ENCODE measurements at places on chromosomes 2 and 18. TPM values are rescaled to one million over a fixed set of nuclear protein-coding genes. Genes with fewer than 3 reads are reported as not detected.

DNA sequence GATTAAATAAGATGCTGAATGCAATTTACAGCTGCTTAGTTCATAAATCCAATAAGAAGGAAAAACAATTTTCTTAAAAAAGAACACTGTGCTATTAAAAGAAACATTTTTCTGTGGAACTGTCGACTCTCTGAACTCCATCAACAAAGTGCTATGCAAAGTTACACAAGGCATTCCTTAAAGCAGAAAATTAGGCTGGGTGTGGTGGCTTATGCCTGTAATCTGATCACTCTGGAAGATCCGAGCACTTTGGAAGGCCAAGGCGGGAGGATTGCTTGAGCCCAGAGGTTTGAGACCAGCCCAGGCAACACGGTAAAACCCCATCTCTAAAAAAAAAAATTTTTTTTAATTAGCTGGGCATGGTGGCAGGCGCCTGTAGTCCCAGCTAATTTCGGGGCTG lies 13.0 kb downstream of the MCM6 start:
- H3K4me3 ChIP-seq: no peak overlapping the region
- H3K27ac ChIP-seq: no peak overlapping the region
- no peaks in the 10 kb centered on the region for H3K27me3 ChIP-seq

DNA sequence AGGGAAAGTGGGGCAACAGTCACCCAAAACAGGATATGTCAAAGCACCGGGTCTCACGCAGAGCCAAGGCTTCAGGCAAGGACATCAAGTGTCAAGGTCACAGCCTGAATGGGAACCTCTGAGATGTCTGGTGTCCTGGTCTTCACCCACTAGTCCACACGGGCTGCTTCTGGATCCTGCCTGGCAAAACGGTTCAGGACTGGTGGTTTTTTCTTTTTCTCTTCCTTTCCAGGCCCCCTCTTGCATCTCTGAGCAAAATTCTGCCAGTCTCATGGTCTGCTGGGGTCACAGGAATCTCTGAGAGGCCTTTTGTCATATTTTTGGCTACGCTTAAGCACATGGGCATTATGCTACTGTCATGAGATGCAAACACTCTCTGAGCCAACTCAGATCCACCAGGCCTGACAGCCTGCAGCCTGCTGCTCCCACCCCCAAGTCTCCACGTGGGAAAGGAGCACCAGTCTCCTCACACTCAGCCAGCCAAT lies 518.2 kb upstream of the ZEB2 start:
- H3K36me3 ChIP-seq: no peaks in the 10 kb centered on the region
- H3K4me3 ChIP-seq: no peak overlapping the region
- no peak overlapping the region for H3K27ac ChIP-seq

DNA sequence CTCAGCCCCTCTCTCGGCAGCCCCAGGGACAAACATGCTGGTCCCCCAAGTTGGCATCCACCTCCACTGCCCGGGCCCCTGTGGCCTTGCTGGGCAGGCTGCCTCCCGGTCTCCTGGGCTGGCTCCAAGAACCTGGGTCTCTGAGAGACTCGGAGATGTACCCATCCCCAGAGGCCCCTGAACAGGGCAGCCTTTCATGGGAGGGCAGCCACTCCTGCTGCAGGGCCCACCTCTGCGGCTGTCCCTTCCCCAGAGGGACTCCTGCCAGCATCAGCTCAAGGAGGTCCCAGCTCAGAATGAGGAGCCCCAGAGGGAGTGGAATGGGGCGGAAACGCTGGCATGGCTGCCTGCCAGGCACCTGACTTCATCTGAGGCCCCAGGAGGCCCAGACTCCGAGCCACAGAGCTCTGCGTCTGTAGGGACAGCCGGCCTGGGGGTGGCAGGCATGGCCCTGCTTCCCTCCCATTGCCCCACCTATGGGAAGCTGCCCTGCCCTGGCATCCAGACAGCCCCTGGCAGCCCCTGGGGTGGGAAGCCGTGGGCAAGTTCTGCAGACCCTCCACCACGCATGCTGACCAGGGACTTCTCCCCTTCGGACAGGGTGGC lies 857 bp upstream of the CROCC2 start:
- no peak overlapping the region for H3K27ac ChIP-seq
- no peaks in the 10 kb centered on the region for H3K27me3 ChIP-seq
- H3K36me3 ChIP-seq: no peaks in the 10 kb centered on the region
- H3K4me3 ChIP-seq: no peak overlapping the region
- H3K4me1 ChIP-seq: no peaks in the 10 kb centered on the region

GRCh38 chr2:131042148-131042775 lies 51.0 kb downstream of the FAM168B start:
- H3K4me1 ChIP-seq: no peaks in the 10 kb centered on the region
- no peak overlapping the region for H3K4me3 ChIP-seq
- no peak for DNase-seq
- H3K36me3 ChIP-seq: no peaks in the 10 kb centered on the region
- H3K27me3 ChIP-seq: peaks cover 15% of the 10 kb centered on the region
- no peak overlapping the region for H3K27ac ChIP-seq

Gene GAREM1
- total RNA-seq: 13.7 TPM

DNA sequence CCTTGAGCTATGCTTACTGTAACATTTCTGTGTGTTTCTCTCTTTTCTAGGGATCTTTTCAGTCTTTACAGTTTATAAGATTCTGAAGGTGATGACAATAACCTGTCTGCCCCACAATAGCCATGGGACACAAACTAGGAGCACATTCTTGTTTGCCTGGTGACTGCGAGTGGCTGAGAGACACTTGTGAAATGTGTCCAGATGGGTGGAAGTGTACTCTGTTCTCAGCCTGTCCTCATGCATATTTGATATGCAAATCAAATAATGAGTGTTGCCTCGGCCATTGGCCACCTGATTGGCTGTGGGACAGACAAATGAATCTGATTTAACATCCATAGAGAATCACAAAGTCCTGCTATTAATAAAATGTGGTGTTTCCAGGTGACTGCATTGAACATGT lies 246.2 kb downstream of the HNMT start:
- no peak overlapping the region for H3K4me3 ChIP-seq
- no peak overlapping the region for H3K27ac ChIP-seq
- DNase-seq: no peak
- H3K36me3 ChIP-seq: no peaks in the 10 kb centered on the region
- no peaks in the 10 kb centered on the region for H3K27me3 ChIP-seq

Gene C2orf72
- total RNA-seq: 1.3 TPM

- DNase-seq: peak; percentile 78
- H3K27ac ChIP-seq: no peak overlapping the region
- no peaks in the 10 kb centered on the region for H3K4me1 ChIP-seq
- no peaks in the 10 kb centered on the region for H3K36me3 ChIP-seq
These were observed 195.5 kb downstream of the L3MBTL4 start for GRCh38 chr18:6219116-6219717.

DNA sequence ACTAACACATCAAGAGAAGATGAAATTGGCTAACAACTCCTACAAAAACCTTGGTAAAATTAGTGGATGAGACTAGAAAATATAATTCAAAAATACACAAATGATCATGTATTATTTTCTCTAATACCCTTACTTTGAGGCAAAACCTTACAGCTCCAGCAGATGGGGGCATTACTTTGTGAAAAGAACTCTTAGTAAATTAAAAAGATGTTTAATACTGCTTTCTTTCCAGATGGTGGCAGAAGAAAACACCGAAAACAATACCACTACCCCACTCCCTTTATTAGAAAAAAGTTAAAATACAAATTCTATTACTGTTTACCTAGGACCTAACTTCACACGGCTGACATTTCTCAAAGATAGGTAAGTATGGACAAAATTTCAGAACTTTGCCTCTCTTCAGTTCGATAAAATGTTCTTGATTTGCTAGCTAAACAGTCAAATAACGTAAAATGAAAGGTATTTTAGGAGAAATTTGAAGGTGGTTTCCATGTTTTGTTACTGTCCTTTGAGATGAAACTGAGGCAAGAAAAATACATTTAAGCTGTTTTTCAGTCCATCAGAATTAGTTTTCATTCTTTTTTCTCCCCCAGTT lies 30.6 kb downstream of the ORC4 start:
- no peaks in the 10 kb centered on the region for H3K27me3 ChIP-seq
- H3K4me3 ChIP-seq: no peak overlapping the region
- DNase-seq: peak; percentile 80
- no peak overlapping the region for H3K27ac ChIP-seq
- H3K4me1 ChIP-seq: peaks cover 3% of the 10 kb centered on the region

All from lung (tissue), 17 donors.